ENCODE measurements at places on chromosomes 12 and 14. TPM values are rescaled to one million over a fixed set of nuclear protein-coding genes. Genes with fewer than 3 reads are reported as not detected.

The MRPL51 gene
- total RNA-seq, result 212 TPM

The EML1 gene
- not detected for total RNA-seq

The MYH7 gene
- 0.04 TPM for total RNA-seq

The CLEC1A gene
- not detected for total RNA-seq

- DNase-seq, result no peak
- H3K27me3 ChIP-seq, result no peaks in the 10 kb centered on the region
- peaks cover 42% of the 10 kb centered on the region for H3K4me1 ChIP-seq
- no peak overlapping the region for H3K4me3 ChIP-seq
Measured at GRCh38 chr14:65084554-65085505, 17.5 kb downstream of the MAX start.

DNA sequence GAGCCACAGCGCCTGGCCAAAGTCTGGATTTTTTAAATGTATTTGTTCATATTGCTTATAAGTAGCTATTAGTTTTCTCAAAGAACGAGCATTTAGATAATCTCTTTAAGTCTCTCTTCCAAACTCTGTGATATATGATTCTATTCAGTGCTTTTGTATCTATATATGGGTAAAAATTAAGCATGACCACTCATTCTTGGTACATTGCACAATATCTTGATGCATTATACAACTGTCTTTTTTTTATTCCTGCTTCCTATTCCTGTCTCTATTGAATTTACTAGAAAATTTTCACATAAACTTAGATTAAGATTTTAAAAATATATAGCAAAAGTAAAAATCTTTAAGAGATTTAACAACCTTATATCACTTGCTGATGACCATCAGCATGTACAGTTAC is 29.1 kb downstream of the SOCS2 start:
- no peaks in the 10 kb centered on the region for H3K36me3 ChIP-seq
- H3K27me3 ChIP-seq, result peaks cover 21% of the 10 kb centered on the region
- H3K27ac ChIP-seq, result no peak overlapping the region
- H3K4me1 ChIP-seq, result peaks cover 6% of the 10 kb centered on the region

DNA sequence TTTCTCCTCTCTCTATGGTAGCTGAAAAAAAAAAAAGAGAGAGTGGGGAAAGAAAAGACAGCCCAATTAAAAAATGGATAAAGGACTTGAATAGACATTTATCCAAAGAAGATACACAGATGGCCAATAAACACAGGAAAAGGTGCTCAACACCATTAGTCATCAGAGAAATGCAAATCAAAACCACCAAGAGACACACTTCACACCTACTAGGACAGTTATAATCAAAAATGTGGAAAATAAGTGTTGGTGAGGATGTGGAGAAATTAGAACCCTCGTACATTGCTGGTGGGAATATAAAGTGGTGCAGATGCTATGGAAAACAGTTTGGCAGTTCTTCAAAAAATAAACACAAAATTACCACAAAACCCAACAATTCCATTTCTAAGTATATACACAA is 172.4 kb upstream of the GRIN2B start:
- no peaks in the 10 kb centered on the region for H3K36me3 ChIP-seq
- H3K4me1 ChIP-seq, result no peaks in the 10 kb centered on the region
- H3K4me3 ChIP-seq, result no peak overlapping the region
